MV-4-11 (cell line): ENCODE measurements at places on chromosomes 12 and 14.
A peak's percentile ranks its signal among the peaks of the same experiment; 100 is the strongest.

DNA sequence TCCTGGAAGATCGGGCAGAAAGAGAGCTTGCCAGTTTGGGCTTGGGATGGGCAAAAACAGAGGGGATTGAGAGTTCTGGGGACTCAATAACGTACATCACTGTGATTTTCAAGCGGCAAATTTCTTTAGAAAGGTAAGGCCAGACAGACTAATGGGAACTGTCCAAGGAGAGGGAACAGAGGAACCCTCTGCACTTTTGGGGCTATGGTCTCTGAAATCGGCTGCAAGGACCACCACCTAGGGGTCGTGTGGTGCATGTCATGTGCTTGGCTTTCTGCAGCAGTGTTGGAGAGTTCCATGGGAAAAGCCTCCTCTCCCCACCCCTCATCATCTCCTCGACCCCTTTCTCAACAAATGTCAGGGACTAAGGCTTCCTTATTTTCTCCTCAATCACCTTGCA, 79.6 kb downstream of the PPM1A start:
- no peak for DNase-seq

DNA sequence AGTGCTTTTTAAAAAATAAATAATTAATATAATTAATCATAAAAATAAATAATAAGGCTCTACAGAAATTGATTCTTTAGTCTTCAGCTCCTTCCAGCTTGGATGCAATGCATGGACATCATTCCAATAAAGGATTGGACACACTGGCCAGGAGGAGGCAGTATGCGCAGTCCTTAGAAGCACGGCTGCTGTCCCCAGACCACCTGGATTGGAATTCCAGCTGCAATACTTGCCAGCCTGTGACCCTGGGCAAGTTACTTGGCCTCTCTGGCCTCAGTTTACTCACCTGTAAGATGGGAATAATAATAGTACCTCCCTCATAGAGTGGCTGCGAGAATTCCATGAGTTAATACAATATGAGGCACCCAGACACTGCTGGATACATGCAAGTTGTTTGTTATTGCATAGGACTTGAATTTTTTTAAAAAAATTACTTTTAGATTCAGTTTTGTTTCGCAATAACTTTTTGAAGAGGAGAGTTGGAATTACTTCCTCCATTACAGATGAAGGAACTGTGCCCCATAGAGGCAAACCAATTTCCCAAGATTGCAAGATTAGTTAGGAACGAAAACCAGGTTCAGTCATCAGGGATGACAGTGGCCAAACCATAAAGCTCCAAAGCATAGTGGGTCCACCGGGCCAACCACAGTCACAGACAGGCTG, 12.2 kb downstream of the RPH3A start:
- peak; percentile 13 for DNase-seq

DNA sequence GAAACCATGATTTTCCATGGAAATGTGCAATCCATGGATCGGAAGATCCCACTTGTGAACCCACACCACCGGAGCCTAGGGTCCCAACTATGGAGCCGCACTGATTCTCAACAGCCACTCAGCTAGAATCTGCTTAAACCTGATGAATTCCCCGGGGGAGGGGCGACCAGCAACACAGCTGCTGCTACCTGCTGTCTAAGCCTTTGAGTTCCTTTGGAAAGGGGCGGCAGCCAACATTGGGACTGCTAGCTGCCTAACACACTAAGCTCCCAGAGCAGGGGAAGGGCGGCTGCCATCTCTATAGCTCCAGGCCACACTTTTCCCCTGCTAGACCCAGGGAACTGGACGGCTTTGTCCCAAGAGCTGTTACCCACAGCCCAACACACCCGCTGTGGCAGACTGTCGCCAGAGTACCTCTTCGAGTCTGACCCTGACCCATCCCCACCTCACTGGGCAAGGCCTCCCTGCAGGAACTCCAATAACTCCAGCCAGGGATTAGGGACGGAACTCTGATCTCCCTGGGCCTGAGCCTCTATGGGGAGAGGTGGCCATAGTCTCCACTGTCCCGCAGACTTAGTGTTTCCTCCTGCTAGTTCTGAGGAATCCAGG, 205.8 kb upstream of the SLC16A7 start:
- no peak for DNase-seq

DNA sequence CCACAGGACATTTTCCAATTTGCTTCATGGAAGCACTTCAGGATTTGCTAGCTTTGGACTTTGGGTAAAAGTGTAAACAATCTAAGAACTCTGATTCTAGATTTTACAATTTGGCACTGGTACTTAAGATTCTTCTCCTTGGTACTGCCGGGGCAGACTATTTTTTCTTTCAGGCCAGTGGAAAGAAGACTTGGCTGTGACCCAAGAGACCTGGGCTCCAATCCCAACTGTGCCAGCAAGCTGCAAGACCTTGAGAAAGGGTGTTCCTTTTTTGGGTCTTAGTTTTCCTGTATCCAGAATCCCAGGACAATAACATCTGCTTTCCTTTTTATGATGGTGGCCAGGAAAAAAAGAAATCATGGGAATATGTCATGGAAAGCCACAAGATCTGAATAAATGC, 148.1 kb upstream of the CRY1 start:
- no peak for DNase-seq

GRCh38 chr14:94041551-94042346, 15.6 kb downstream of the OTUB2 start:
- no peak for DNase-seq

- DNase-seq, result no peak
Measured at GRCh38 chr14:51327376-51327775, 87.3 kb downstream of the TMX1 start.

- peak; percentile 42 for DNase-seq
Measured at GRCh38 chr12:95184121-95184520, 33.1 kb downstream of the FGD6 start.

DNA sequence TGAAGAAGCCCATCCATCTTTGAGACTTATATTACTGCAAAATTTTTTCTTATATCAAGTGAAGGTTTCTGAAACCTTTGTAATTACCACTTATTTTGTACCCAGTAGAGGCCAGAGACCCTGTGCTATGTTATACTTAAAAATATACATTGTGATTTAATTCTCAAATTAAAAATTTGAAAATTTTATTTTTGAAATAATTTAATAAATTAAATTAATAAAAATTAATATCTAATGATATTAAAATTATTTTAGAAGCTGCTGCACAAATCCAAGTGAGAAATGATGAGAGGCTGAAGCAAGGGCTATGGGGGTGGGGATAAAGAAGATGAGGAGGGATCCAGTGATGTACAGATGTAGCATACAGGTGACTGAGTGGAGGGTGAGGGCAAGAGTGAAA, 258.8 kb downstream of the APAF1 start:
- no peak for DNase-seq

DNA sequence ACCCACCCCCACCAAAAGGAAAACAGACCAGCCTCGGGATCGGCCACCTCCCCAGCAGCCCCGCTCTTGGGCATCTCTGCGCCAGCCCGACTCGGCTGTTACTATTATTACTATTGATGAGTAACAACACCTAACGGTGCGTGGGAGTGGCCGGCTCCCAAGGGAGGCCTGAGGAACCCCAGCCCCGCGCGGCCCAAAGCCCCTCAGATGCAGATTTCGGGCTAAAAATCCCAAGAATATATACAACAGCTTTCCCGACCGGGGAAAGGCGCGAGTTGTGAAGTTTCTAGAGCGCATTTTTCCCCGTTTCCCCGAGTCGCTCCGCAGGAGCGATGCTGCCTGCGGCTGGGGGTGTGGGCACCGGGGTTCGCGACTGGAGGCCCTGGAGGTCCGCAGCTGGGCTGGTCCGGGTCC, 565 bp downstream of the NT5DC3 start:
- DNase-seq, result no peak

GRCh38 chr12:104369708-104370107, 66.2 kb downstream of the EID3 start:
- DNase-seq, result no peak
